MCF 10A (cell line): ENCODE measurements at places on chromosomes 4 and X. TPM values are rescaled to one million over a fixed set of nuclear protein-coding genes. Genes with fewer than 3 reads are reported as not detected.

GRCh38 chr4:71267244-71267643, 71.6 kb upstream of the SLC4A4 start:
- no peak overlapping the region for H3K4me3 ChIP-seq
- H3K4me1 ChIP-seq = no peaks in the 10 kb centered on the region
- no peak overlapping the region for H3K27ac ChIP-seq
- DNase-seq = no peak

DNA sequence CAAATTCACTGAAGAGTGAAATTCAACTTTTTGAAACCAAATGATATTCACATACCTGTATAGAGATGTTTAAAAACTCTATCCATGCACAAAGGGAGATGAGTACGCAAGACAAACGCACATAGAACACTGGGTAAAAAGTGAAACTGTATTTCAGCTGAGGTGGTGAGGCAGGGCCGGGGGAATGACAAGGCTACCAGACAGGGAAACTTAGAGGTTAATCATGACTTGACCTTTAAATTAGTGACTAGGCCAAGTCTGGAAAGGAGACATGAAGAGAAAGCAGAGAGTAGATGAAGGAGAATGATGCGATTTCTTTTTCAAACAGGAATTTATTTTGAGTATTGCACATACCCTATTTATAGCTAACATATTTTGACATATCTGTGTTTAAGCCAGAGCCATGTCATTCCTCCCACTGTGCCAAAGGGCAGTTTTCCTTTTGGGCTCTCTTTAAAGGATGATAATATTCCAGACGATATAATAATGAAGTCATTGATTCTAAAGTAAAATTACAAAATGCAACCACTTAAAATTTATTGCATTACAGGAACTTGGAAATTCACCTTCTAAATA, 49.4 kb downstream of the ARHGEF6 start:
- H3K27ac ChIP-seq = no peak overlapping the region
- no peaks in the 10 kb centered on the region for H3K36me3 ChIP-seq
- H3K4me1 ChIP-seq = no peaks in the 10 kb centered on the region
- DNase-seq = no peak

DNA sequence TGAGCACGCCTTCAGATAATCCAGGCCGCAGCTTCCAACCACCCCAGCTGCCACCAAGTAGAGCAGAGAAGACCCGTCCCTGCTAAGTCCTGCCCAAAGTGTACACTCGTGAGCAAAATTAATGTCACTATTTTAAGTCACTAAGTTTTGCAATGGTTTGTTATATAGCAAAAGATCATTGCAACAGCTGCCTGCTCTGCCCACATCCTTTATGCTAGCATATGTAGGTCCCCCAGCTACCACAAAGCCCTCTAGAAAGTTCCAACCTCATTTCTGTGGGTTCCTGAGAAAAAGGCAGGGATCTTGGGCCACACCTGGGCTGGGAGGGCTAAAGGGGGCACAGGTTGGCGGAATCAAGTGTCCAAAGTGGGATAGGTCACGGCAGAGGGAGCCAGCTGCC, 346.9 kb downstream of the BCOR start:
- H3K27ac ChIP-seq = no peak overlapping the region
- H3K27me3 ChIP-seq = no peaks in the 10 kb centered on the region
- H3K36me3 ChIP-seq = no peaks in the 10 kb centered on the region
- DNase-seq = no peak
- H3K4me3 ChIP-seq = no peak overlapping the region
- peaks cover 11% of the 10 kb centered on the region for H3K4me1 ChIP-seq

CPE gene
- 8.3 and 9.1 TPM in 2 replicates for total RNA-seq

GRCh38 chr4:40059362-40059761, 2.7 kb downstream of the N4BP2 start:
- no peaks in the 10 kb centered on the region for H3K27me3 ChIP-seq
- H3K4me1 ChIP-seq = peaks cover 11% of the 10 kb centered on the region
- H3K4me3 ChIP-seq = no peak overlapping the region

GRCh38 chr4:1241936-1242505, 6.9 kb downstream of the CTBP1 start:
- no peaks in the 10 kb centered on the region for H3K27me3 ChIP-seq
- no peaks in the 10 kb centered on the region for H3K4me1 ChIP-seq
- H3K27ac ChIP-seq = no peak overlapping the region
- DNase-seq = no peak

FGF5 gene
- not detected in 2 replicates for total RNA-seq

DNA sequence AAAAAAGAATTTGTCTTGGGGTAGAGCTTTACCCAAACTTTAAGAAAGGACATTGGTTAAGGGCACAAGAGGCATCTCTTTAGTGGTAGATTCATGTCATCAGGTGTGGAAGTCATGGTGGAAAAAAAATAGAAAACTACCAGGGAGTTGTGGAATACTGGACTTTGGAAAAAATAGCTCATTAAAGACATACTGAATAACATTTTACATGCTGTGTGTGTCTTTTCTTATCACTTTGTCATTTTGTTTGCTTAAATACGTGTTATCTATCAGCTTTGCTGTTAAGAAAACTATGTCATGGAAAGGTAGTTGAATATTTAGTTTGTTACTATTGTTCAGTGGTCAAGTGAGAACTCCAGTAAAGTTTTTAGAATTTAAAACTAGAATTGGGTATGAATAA, 147.0 kb downstream of the CCSER1 start:
- no peaks in the 10 kb centered on the region for H3K27me3 ChIP-seq
- no peaks in the 10 kb centered on the region for H3K4me1 ChIP-seq
- H3K27ac ChIP-seq = no peak overlapping the region
- no peaks in the 10 kb centered on the region for H3K36me3 ChIP-seq
- H3K4me3 ChIP-seq = no peak overlapping the region

GLRA2 gene
- not detected in 2 replicates for total RNA-seq

- no peaks in the 10 kb centered on the region for H3K36me3 ChIP-seq
- H3K27ac ChIP-seq = no peak overlapping the region
These were observed 33.9 kb downstream of the CPLX1 start for GRCh38 chr4:791898-792625.

- no peak for DNase-seq
- no peak overlapping the region for H3K27ac ChIP-seq
- H3K4me1 ChIP-seq = no peaks in the 10 kb centered on the region
- H3K36me3 ChIP-seq = no peaks in the 10 kb centered on the region
- no peaks in the 10 kb centered on the region for H3K27me3 ChIP-seq
- H3K4me3 ChIP-seq = no peak overlapping the region
These were observed 22.9 kb downstream of the NPY1R start for GRCh38 chr4:163309466-163309865.

- H3K27ac ChIP-seq = no peak overlapping the region
- no peaks in the 10 kb centered on the region for H3K4me1 ChIP-seq
- H3K4me3 ChIP-seq = no peak overlapping the region
These were observed 116.1 kb downstream of the GASK1B start for GRCh38 chr4:158056689-158057245.

- H3K4me3 ChIP-seq = peak overlapping the region; percentile 43
- no peaks in the 10 kb centered on the region for H3K27me3 ChIP-seq
- H3K4me1 ChIP-seq = peaks cover 23% of the 10 kb centered on the region
These were observed 41.8 kb downstream of the SULT1B1 start for GRCh38 chr4:69718396-69719271.

DNA sequence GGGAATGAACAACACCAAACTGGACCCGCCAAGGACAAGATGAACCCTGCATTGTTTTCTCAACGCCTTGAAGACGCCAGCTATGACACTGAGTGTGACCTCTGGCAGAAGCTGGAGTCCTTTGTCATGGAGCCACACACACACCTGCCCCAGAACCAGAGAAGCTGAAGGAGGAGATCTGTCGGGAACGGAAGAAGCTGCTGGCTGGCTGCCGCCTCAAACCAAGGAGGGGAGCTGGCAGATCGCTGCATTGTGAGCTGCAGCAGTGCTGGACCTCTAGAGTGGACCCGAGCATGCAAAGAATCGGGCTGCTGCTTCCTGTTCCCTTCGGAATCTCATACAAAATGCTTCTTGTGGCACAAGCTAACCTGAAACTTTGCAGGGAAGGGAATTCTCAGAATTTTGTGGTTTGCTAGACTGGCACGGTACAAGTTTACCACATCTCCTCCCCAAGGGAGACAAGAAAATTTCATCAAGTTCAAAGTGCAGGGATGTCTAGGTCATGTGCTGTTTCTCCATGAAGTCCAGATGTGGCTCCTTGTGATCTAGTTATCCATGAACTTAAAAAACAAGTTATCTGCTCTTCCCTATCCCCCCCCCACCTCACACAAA, 23.4 kb upstream of the GLRB start:
- no peak for DNase-seq
- H3K27me3 ChIP-seq = no peaks in the 10 kb centered on the region
- no peak overlapping the region for H3K27ac ChIP-seq
- H3K4me1 ChIP-seq = peaks cover 6% of the 10 kb centered on the region

DNA sequence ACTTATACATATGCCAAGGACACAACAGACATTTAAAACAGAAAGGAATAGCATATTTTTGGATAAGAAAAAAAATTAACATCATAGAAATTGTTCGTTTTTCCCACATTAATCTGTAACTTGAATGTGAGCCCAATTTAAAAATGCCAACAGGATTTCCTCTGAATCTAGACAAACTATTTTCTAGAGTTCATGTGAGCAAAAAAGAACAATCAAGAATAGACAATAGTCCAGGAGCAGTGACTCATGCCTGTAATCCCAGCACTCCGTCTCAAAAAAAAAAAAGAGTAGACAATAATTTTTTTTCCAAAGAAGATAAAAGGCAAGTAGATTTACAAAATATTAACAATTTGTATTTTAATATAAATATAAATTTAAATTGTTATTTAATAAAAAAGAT, 73.7 kb upstream of the DUSP21 start:
- no peaks in the 10 kb centered on the region for H3K36me3 ChIP-seq
- DNase-seq = peak; percentile 10
- no peak overlapping the region for H3K27ac ChIP-seq

DNA sequence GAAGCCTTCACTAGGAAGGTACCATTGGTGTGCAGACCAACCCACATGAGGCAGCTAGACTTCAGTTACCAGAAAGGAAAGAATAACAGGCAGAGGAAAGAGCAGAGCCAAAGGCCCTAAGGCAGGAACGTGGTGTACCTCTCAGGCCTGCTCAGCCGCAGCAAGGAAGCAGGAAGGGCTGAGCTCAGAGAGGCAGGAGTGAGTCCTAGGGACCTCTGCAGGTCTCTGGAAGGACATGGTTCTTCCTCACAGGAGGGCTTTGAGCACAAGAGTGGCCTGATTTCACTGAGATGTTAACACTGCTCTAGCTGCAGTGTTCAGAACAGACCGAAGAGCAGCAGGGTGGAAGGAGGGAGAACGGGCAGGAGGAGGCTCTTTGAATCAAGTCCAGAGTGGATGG, 124.6 kb downstream of the DCHS2 start:
- H3K36me3 ChIP-seq = peaks cover 4% of the 10 kb centered on the region
- peaks cover 15% of the 10 kb centered on the region for H3K4me1 ChIP-seq
- H3K4me3 ChIP-seq = no peak overlapping the region
- DNase-seq = peak; percentile 16
